Activated CD8-positive, alpha-beta memory T cell treated with anti-CD3 and anti-CD28 coated beads, Interleukin-2, amount 10 ng/mL, durations not matched to agents 7 days and 5 days (primary cell): ENCODE measurements at places on chromosomes 1 and 21.
A peak's percentile ranks its signal among the peaks of the same experiment; 100 is the strongest.

DNA sequence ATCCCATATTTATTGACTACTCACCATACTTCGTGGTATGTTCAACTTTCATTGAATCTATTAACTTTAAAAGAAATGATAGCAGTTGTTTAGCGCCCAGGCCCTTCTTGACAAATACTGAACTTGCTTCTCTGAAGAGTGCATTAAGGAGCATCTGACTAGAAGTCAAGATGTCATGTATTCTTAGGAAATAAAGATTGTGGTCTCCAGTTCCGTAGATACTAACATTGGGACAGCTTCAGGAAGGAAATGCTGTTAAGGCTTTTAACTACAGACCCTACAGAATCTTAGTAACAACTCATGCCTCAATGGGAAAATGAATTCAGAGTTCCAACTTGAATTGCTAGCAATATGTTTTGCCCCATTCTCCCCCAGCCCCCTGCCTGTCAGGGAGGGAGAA lies 14.8 kb downstream of the LYST start:
- DNase-seq: no peak

DNA sequence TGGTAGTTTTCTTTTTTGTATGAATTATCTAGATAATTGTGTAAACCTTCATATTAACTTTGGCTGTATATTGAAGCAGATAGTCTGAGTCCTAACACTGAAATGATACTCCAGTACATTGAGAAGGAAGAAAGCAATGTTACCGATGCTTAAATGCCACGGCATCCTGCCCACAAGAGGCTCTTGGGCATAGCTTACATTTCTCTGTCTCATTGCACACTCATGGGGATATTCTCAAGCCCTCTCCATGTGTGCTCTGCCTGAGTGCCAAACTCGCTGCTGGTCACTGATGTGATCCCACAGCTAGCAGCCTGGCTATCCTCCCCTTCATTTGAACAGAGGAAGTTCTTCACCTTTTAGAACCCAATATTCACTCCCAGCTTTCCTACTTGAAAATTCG lies 179.4 kb downstream of the TGFB2 start:
- DNase-seq: no peak

DNA sequence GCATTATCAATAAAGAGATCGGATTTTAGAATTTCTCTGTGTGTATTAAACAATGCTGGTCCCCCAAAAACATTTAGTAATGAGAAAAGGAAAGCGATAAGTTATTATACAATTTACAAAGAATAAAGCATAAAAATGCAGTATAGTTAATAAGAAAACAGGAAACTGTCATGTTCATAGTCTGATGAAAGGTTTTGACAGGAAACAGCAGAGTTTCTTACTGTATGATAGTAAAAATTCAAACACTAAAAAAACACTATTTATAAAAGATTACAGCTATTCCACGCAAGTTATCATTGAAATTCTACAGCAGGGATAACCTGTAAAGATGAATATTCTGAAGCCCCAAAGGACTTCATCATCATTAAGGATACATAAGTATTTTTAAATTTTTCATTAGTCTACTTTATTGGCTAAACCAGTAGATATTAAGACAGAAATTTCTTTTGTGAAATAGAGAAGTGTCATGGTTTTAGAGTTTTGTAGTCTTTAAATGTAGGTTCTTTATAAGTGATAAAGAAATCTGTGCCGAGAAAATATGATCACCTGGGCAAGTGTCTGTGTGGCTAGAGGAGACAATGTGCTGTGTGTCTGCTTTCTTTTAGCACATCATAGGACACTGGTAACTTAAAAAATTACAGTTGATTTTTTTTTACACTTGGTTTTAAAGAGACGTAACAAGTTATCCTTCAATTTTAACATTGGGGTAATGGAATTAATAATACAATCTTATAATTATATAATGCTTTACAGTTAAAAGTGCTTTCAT lies 49.7 kb upstream of the GFI1 start:
- no peak for DNase-seq

DNA sequence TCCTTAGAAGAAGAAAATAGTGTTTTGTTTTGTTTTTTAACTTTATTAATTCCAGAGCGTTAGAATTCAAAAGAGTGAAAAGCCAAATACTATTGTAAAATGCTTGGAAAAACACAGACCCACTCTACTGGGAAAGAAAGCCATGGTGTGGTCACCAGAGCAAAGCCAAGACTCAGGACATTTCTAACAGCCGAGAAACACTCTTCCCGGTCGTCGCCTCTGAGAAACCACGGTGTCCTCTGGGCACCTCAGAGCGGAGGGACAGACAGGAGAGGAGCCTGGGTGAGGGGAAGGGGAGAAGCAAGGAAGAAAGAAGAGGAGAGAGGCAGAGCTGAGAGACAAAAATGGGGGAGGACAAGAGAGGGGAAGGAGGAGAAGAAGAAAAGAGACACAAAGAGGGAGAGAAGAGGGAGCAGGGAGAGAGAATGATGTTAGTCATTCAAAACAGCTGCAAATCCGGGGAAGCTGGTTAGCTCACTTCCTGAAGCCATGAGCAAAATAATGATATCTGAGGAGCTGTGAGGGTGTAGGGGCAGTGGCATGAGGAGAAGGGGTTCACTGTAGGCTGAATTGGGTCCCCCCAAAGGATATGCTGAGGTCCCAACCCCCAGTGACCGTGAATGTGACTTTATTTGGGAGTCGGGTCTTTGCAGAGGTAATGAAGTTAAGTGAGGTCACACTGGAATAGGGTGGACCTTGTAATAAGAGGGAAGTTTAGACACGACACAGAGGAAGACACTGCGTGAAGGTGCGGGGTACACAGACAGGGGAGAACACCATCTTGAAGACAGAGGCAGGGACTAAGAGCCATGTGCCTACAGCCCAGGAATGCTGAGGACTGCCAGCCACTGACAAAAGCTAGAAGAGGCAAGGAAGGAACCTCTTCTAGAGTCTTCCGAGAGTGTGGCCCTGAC lies 58.2 kb upstream of the DMRTB1 start:
- DNase-seq: no peak

- no peak for DNase-seq
Measured at GRCh38 chr1:25731148-25731547, 68.8 kb upstream of the SELENON start.

DNA sequence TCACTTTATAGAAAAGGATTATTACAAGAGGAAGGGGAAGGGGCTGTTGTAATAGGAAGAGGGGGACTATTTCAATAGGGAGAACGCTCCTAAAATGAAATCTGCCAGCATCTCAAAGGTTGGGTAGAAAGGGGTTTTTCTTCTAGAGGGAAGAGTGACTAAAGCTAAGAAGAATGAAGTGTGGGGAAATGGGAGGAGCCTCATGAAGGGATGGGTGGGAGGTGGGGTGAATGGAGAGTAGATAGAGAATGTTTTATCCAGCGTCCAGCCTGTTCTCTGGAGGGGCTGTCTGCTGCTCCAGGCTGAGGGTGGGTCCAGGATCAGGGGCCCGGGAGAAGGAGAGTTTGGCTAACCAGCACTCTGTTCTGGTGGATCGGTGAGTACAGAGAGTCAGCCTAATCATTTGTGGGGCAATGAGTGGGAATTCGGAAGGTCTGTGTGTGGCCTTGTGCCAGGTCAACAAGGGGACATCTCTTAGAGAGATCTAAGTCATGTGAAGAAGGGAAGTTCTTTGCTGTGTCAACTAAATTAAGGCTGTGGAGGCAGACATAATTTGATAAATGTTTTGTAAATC lies 25.2 kb downstream of the VN1R5 start:
- DNase-seq: no peak

DNA sequence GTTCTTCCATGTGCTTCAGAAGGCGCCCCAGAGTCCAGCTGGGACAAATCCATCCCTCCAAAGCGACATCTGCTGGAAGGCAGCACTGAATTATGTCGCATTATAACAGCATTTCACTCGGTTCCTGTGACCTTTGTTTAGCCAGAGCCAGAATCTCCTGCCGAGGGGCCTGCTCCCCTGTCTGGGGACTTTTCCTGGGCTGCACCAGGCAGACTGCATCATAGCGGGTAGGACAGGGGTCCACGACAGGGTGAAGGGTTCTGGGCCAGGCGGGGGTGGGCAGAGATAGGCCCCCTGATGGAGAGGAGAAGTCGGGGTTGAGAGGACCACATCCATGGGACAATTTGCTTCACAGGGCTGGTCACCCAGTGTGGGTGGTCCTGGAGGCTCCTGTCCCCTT lies 276.9 kb downstream of the MATN1 start:
- no peak for DNase-seq

- DNase-seq: peak; percentile 29
Measured at GRCh38 chr1:30274173-30274970, 449.0 kb downstream of the MATN1 start.

GRCh38 chr1:110475362-110476027 lies 24.5 kb downstream of the PROK1 start:
- DNase-seq: no peak
